ENCODE measurements at places on chromosomes 6 and 20.

GRCh38 chr6:21519642-21520041 lies 73.9 kb upstream of the SOX4 start:
- no peak for DNase-seq

GRCh38 chr20:38123021-38123587 lies 42.0 kb downstream of the TGM2 start:
- DNase-seq: no peak

- DNase-seq: no peak
Observed at GRCh38 chr6:125444006-125444923, 142.5 kb upstream of the HDDC2 start.

GRCh38 chr6:33854572-33855030 lies 50.8 kb upstream of the MLN start:
- DNase-seq: no peak

DNA sequence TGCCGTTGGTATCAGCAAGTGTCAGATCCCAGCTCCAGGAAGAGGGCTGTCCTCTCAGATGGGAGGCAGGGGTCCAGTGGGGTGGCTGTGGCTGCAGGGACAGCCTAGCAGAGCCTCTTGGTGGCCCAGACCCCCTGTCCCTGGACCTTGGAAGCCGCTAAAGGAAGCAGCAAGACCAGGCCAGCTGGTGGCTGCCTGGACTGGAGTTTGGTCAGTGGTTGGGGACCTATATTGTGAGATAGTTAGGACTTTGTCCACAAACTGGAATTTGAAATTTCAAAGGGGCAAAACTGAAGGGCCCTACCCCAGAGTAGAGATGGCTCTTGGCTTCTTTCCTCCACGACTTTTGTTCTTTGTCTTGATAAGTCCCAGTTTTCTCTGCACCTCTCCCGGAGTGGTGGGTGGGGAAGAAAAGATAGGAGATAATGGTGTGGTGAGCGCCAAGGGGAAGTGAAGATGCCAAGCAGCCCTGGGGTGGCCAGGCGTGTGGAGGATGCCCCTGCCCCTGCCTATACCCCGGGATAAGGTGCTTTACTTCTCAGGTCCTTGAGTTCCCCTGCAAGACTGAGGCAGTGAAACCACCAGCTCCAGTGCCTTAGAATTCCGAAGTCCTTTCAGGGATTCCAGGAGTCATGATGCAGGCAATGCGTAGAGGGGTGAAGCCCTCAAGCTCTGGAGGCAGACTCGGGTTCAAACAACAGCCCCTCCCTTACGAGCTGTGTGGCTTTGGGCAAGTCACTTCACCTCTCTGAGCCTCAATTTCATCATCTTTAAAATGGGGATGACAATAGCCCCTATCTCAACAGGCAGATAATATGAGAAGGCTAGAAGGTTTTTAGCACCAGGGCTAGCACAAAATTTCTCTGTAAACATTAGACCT lies 40.2 kb downstream of the HNF4A start:
- DNase-seq: no peak

DNA sequence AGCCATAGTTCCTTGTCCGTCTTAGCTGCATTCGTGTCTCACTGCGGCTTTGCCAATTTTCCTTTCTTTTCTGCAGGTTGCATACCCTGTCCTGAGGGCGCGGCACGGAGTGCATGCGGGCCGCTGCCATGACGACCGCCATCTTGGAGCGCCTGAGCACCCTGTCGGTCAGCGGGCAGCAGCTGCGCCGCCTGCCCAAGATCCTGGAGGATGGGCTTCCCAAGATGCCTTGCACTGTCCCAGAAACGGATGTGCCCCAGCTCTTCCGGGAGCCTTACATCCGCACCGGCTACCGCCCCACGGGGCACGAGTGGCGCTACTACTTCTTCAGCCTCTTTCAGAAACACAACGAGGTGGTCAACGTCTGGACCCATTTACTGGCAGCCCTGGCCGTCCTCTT lies 17.1 kb upstream of the EFHC1 start:
- no peak for DNase-seq

All from stimulated activated CD4-positive, alpha-beta T cell treated with anti-CD3 and anti-CD28 coated beads, TNF-alpha, amount 100 ng/mL, for 4 hours (primary cell).